ENCODE measurements at places on chromosomes 3 and 15. TPM values are rescaled to one million over a fixed set of nuclear protein-coding genes. Genes with fewer than 3 reads are reported as not detected.

DNA sequence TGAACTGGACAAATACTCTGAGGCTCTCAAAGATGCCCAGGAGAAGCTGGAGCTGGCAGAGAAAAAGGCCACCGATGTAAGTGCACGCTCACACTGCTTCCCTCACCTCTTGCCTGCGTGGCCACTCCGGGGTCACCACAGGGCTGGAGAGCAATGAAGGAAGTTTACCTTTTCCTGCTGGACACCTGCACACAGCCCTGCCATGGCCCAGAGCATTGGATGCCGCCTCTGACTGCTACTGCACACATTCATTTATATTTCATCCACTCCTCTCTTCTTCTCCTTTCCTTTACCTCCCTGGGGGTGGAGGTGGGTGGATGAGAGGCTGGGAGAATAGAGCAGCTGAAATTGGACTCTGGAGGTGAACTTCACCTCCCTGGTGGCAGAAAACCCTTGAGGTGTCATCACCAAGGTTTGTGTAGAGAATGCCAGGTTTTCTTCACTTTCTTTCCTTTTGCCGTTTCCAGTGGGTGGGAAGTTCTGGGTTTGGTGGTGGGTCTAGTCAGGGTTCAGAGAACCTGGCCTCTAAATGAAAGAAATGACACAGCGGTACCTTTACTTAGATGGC, 1.6 kb downstream of the TPM1 start:
- DNase-seq = no peak

DNA sequence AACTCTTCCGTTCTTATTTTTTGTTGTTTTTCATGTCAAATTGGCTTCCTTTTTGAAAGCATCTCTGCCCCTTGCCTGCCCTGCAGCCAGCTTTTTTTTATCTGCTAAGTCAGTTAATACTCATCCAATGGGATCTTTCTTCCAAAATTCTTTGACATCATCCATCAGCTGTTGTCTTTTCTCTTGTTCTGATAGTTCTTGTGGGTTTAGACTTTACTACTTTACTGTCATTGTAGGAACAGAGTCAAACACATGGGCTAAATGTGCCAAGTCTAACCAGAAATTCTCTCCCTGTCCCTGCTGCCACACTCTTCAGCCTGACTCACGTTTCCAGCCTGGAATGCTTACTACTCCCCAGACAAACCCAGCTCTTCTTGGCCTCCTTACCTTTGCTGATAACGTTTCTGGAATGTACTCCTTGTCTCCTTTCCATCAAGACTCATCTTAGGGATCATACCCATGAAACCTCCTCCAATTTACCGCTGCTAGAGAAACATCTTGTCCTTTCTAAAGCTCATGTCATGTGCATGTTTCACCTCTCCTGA, 10.7 kb upstream of the VPS8 start:
- DNase-seq = no peak

GRCh38 chr3:194810076-194810475, 124.4 kb downstream of the FAM43A start:
- DNase-seq = no peak

The RAB6B gene
- polyA plus RNA-seq = 3.0 TPM

The PRSS50 gene
- not detected for polyA plus RNA-seq

All from BJ (cell line).